ENCODE measurements at places on chromosomes 11 and 22. TPM values are rescaled to one million over a fixed set of nuclear protein-coding genes. Genes with fewer than 3 reads are reported as not detected.

SCGB1C1 gene
- total RNA-seq = not detected

VWCE gene
- total RNA-seq = 0.56 TPM

OR4C13 gene
- total RNA-seq = not detected

ST14 gene
- total RNA-seq = 0.10 TPM

PARVB gene
- total RNA-seq = 42.5 TPM

C11orf21 gene
- total RNA-seq = not detected

APOBEC3A gene
- total RNA-seq = not detected

All from A549 treated with Mapracorat at 1 μM for 4 hours (cell line).